Spinal cord (tissue), 10 donors: ENCODE measurements at places on chromosomes 5 and 9. TPM values are rescaled to one million over a fixed set of nuclear protein-coding genes. Genes with fewer than 3 reads are reported as not detected.

Gene KDM4C
- 37.5 TPM for total RNA-seq

DNA sequence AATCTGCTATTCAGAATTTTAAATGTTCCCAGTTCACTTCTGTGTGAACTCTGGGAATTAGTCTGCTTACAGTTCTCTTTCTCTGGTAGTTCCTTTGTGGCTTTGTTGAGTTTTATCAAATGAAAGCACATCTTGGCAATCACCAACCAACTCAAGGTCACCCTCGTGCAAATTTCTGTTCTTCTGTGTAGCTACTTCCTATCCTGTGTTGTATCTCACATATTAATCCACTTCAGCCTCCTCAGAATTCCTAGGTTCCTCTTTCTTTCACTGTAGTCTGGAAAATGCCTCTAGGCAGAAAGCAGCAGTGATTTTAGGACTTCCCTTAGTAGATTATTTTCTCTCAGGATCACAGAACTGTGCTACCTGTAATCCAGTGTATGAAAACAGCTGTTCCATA, 100.3 kb downstream of the AUH start:
- no peak for DNase-seq

Gene FGF10
- total RNA-seq: 9.4 TPM

GRCh38 chr5:115831163-115831768, 10.1 kb downstream of the ATG12 start:
- DNase-seq: no peak
